Caki2 (cell line): ENCODE measurements at places on chromosomes 16 and 17.
A peak's percentile ranks its signal among the peaks of the same experiment; 100 is the strongest.

DNA sequence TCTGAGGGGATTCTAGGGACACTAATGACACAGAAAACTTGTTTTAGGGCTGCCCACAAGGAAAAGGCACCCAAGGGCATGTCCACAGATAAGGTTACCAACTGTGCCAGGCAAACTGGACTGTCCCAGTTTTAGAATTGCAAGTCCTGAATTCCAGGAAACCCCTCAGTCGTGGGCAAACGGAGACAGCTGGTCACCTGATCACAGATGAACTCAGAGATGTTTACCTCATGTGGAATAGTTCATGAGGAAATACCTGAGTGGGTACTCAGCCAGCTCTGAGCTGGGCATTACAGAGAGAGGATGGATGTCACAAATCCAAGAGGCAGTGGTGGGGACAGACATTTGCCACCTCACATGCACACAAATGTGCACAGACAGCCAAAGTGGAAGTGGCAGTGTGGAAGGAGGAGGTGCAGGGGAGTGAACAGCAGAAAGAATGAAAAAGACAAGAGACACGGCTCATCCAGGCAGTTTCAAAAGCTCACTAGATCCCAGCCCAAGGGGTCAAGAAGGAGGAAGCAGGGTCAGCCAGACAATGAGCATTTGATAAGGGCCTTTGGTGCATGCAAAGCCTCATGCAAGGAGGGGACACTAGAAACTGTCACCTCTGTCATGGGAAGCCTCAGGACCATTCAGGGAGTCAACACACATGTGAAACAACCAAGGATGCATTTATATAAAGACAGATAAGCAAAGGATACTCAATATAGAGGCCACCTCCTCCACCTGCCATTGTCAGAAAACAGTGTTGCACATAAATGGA, 24.8 kb downstream of the TTLL6 start:
- DNase-seq = no peak

- DNase-seq = no peak
Observed at GRCh38 chr17:58265902-58266875, 14.5 kb downstream of the MPO start.

- peak; percentile 16 for DNase-seq
Observed at GRCh38 chr16:56013962-56014552, 138.9 kb upstream of the CES5A start.

DNA sequence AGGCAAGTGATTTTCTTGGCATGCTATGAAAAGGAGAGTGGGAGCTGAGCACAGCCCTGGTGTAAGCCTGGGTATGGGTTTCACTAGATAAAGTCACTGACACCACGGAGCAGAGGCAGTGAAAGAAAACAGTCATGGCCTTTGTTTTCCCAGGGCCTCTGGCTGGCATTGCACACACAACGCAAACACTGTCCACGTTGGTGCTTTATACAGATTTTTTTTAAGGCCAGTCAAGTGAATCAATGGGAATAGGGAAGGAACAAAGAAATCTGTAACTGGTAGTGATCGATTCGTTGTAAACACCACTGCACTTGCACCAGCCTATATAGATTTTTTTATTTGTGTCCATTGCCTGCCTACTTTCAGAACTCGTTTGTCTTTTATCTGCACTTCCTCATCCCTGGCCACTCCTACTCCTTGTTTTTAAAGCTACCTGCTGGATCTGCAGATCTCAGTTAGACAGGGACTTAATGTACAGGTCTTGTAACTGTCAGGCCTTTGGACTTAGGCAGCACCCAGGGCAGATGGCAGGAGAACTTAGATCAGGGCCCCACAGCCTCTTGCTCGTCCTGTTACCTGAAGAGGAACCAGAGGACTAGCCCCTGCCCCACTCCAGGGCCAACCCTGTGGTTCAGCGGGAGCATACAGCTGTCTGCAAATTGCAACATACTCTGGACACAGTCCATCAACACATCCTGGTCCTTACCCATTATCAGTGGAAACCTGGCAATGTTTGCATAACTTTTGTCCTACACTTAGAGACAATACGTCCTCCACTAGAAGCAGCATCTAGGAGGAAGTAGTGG, 10.6 kb upstream of the TMIGD1 start:
- peak; percentile 89 for DNase-seq

GRCh38 chr16:23069844-23070243, 79.4 kb downstream of the USP31 start:
- no peak for DNase-seq

DNA sequence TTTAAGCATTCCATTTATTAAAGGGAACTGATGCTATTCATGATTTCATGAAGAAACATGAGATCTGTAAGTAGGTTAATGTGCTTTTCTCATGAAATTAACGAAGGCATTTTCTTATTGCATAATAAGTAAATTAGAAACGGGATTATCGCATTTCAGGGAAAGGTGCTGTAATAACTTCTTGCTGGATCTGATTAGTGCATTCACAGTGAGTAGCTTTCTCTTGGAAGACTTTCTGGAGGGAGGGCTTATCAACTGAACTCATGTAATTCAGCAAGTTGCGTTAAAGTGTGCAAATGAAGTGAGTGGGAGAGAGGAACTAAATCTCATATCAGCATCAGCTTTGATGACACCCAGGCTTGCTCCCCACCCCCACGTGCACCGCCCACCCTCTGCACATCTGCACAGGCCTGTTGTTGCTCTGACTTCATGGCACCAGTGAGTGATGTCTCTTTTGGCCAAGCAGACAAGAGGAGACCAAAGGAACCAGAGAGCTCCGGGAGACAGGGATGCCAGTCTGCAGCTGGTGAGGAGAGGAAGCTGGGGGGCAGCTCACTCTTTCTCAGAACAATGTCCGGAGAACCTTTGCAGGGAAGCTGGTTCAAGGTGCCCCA, 26.3 kb upstream of the GAS7 start:
- DNase-seq = no peak

- no peak for DNase-seq
Observed at GRCh38 chr17:70658317-70658716, 489.0 kb downstream of the KCNJ2 start.

GRCh38 chr16:89074803-89075688, 18.6 kb upstream of the ACSF3 start:
- DNase-seq = no peak

GRCh38 chr17:279331-279730, 73.3 kb downstream of the RPH3AL start:
- no peak for DNase-seq

DNA sequence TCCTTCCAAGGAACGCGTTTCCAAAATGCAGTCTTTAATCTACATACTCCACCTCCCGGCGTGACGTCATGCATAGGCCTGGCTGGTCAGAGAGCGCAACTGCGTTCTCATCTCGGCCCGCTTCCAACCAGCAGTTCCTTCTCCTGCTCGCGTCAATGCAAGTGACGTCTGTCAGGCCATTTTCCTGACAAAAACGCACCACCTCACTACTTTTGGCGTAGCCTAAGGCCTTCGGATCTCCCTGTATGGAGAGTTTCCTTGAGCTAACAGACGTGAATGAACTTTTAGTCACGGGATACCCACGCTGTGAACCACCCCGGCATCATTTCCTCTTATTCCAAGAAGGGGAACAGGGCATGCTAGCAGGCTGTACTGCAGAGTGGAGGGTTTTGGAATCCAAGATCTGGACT, 25.0 kb downstream of the TEX14 start:
- no peak for DNase-seq

- no peak for DNase-seq
Observed at GRCh38 chr16:57689762-57690558, 4.6 kb upstream of the DRC7 start.

- DNase-seq = no peak
Observed at GRCh38 chr17:57331423-57331822, 75.1 kb downstream of the MSI2 start.

DNA sequence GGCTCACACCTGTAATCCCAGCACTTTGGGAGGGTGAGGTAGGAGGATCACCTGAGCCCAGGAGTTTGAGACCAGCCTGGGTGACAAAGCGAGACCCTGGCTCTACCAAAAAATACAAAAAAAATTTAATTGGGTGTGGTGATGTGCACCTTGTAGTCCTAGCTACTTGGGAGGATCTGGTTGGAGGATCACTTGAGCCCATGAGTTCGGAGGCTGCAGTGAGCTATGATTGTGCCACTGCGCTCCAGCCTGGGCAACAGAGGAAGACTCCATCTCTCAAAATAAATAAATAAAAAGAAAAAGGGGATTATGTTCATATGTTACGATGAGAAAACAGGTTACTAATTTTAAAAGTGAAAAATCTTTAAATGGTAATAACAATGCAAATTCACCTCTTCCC, 996 bp downstream of the MLKL start:
- peak; percentile 10 for DNase-seq

DNA sequence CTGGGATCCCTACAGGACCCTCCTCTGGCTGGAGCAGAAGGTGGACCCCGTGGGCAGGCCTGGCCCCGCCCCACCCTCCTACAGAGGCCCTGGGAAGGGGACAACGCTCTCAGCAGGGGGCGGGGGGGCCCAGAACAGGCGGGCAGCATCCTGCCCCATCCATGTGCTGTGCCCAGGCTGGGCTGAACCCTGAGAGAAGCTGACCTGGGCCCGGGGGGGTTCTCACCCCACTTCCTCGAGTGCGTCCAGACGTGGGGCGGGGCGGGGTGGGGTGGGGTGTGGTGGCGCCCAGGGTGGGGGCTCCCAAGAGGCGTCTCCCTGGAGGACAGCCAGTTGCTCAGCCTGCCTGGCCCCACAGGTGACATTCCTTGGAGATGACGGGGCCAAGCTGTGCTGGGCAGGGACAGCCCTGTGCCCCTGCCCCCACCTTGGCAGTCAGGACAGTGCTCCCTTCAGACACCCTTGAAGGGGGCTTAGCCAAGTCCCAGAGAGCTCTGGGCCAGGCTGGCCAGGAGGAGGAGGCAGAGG, 390 bp upstream of the UNC13D start:
- DNase-seq = no peak

- no peak for DNase-seq
Observed at GRCh38 chr17:81823820-81824550, 9.1 kb downstream of the MCRIP1 start.

GRCh38 chr17:57078274-57078673, 6.8 kb upstream of the AKAP1 start:
- no peak for DNase-seq

DNA sequence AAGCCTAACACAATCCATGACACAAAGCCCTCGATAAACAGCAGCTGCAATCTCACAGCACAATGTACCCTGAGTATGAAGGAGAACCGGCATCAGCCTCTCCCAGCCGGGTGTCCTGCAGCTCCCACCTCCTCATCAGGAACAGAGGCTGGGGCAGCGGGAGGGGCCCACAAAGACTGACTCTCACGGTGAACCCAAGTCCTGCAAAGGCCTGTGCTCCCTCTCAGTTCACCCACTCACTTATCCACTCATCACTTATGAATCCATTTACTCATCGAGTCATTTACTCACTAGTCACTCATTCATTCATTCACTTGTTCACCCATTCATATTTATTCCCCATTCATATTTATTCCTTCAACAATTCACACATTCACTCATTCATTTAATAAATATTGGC, 11.6 kb downstream of the ZNF423 start:
- DNase-seq = no peak

DNA sequence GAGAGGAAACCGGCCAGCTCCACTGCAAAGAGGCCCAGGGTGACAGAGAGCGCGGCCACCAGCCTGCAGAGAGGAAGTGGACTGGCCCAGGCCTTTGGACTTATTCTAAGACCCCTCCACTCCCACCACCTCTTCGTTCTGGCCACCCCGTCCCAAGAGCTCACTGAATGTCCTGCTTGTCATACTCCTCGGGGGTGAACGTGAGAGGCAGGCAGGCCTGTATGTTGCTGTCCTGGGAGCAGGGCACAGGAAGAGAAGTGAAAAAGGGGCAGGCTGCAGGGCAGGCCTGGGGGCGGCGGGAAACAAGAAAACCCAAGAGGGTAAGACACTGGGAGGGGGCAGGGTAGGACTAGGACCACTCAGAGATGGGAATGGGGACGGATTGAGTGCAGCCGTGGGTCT, 384 bp downstream of the TMEM107 start:
- no peak for DNase-seq

- no peak for DNase-seq
Observed at GRCh38 chr16:55263271-55264250, 60.4 kb upstream of the IRX6 start.

DNA sequence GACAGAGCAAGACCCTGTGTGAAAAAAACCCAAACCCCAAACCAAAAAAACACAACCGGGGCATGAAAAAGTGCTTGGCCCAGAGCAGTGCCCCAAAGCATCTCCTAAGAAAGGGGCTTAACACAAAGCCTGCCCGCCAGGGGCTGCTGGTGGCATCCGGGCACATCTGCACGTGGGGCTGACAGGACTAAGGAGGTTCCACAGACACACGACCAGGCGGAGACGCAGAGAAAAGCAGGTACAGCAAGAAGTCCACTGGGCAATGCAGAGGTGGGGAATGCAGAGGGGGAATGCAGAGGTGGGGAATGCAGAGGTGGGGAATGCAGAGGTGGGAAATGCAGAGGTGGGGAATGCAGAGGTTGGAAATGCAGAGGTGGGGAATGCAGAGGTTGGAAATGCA, 109.2 kb downstream of the ZNF778 start:
- DNase-seq = no peak

DNA sequence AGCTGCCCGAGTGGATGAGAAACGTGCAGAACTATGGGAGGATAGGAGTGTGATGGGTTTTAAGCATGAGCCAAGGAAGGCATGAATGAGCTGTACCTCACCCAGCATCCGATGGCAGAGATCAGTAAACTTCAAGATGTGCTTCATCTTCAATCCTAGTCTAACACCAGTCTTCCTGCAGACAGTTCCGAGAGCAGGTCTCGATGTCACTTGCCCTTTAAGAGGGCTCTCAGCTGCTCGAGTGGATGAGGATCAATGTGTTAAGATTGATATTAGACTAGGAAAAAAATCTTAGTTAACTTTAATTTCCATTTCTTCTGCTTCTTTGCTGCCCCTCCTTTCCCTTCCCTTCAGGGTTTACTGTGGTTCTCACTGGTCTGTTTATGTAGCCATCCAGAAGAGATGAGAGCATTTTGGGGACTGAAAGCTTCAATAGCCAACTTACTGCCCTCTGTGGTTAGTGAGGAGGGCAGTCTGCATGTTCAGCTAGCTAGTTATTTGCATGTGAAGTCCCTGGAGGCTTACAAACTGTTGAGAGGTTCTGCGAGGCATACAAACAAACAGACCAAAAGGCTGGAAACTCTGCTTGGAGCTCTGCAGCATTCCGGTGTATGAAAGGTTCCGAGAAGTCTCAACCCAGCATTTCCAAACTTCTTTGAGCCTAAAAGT, 15.3 kb downstream of the KLHL36 start:
- no peak for DNase-seq

GRCh38 chr17:60641810-60642220, 35.8 kb upstream of the BCAS3 start:
- DNase-seq = peak; percentile 74

- no peak for DNase-seq
Observed at GRCh38 chr17:13986855-13987254, 82.4 kb upstream of the COX10 start.

DNA sequence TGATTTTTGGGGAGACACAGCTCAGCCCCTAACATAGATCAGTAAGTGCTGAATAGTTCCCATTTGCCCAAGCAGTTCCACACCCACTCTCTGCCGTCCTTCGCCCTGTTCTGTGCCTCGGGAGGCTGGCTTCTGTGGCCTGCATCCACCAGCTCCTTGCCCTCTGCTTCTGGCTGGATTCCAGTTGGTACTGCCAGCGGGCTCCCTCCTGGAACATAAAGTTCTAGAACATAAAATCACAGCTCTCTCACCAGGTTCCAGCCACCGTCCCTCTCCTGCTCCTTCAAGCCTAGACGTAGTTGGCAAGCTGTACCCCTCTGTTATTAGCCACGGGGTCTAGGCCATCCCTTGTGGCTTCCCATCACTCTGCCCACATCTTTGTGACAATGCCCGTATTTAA, 3.9 kb upstream of the MRPS23 start:
- DNase-seq = no peak
